Hippocampal formation (tissue), 2 donors: ENCODE measurements at places on chromosomes 3 and 15.
A peak's percentile ranks its signal among the peaks of the same experiment; 100 is the strongest.

DNA sequence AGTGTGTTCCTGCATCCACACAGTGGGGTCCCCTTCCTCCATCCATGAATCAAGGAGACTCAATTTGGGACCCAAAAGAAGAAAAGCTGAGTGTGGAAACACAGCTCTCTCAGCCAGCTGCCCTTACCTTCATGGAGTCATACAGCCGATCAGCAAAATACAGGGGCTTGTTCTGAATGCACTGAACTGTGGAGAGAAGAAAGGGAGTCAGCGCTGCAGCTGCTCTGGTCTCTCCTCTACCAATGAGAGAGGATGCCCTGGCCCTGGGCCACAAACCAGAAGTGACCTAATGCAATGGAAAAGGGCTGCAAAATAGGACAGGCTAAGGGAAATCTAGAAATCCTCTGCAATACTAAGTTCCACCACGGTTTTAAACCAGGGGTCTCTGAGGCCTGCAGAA lies 46.7 kb downstream of the ANXA2 start:
- DNase-seq: no peak

DNA sequence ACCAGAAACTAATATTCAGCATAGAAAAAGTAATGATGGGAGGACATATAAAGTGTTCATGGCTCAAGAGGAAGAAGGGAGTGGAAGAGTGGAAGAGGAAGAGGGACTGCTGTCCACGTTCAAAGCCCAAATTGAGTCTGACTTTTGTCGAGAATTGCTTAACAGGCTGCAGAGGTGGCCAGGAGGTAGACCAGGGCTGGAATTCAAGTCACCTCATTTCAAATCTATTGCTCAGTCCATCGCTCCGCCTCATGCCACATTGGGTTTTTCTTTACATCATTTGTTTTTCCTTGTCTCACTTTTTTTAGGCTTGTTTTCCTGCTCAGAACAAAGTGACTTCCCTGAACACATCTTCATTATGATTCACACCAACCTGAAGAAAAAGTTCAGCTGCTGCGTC lies 97.0 kb downstream of the RPL39L start:
- no peak for DNase-seq

DNA sequence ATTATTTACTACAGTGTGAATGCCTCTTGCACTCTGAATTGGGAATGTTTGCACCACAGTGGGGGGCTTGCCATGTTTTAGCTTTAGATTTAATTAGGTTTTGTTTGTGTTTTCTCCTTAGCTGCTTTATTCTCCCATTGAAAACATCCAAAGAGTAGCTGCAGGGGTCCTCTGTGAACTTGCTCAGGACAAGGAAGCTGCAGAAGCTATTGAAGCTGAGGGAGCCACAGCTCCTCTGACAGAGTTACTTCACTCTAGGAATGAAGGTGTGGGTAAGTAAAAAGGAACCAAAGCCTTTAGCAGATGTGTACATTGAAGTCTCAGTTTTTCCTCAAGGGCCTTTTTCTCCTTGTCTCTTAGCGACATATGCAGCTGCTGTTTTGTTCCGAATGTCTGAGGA lies 36.9 kb downstream of the CTNNB1 start:
- no peak for DNase-seq

DNA sequence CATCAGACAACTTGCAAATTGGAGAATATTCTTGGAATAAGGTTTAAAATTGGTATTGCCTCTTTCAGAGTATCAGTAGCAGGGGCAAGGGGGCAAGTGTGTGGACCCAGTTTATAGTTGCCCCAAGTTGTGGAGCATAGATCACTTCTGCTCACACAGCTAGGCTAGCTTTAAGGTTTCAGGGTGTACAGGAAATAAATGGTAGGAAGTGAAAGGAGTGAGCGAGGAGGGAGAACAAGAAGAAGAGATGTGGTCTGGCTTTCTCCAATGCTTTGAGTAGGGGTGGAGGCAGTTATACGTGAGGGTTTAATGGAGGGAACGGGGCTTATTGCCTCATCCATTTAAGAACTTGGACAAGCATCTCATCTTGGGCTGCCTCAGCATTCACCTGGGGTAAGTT lies 290.0 kb upstream of the CFAP20DC start:
- no peak for DNase-seq

DNA sequence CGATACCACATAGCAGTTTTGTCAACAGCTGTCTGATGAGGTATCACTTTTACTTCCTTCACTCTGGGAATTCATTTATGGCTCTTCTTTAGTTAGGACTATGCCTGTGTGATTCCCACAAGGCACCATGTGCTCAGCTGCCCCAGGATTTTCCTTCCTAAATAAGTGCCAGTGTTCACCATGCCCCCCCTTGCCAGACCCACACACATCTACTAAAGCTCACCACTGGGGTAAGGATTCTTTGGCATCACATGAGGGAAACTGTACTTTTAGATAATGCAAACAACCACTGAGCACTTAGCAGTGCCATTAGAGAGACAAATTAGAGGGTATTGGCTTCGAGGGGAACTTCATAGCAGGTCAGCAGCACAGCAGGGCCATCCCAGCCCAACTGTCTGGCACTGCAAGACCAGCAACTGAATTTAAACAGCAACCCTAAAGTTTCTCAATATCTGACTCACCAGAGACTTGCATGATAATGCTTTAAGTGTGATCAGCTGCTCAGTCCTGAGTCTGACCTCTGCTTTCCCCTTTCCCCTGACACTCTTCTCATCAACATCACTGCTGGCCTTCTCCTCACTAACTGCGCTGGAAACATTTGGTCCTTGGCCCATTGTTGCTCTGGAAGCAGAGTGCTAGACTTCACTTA lies 114.3 kb downstream of the STAC start:
- no peak for DNase-seq

GRCh38 chr3:194664857-194665256 lies 7.1 kb downstream of the LSG1 start:
- no peak for DNase-seq

- no peak for DNase-seq
Measured at GRCh38 chr3:171615281-171615680, 155.1 kb upstream of the TNIK start.

DNA sequence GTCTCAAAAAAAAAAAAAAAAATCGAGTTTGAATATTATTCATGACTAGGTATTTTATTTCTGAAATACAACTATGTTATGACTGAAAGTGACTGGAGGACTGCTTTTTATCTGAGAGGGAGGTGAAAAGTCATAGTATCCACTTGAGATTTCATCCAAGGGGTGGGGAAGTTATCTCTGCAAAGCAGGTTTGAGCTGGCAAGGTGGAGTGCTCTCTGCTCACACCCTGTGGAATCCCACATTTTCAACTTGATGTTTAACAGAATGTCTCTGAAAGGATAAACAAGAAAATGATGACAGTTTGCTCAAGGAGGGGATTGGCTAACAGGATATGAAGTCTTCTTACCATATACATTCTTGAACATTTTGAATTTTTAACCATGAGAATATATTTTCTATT lies 27.3 kb upstream of the SEC62 start:
- no peak for DNase-seq

- DNase-seq: no peak
Measured at GRCh38 chr3:55720614-55721013, 233.5 kb upstream of the WNT5A start.

DNA sequence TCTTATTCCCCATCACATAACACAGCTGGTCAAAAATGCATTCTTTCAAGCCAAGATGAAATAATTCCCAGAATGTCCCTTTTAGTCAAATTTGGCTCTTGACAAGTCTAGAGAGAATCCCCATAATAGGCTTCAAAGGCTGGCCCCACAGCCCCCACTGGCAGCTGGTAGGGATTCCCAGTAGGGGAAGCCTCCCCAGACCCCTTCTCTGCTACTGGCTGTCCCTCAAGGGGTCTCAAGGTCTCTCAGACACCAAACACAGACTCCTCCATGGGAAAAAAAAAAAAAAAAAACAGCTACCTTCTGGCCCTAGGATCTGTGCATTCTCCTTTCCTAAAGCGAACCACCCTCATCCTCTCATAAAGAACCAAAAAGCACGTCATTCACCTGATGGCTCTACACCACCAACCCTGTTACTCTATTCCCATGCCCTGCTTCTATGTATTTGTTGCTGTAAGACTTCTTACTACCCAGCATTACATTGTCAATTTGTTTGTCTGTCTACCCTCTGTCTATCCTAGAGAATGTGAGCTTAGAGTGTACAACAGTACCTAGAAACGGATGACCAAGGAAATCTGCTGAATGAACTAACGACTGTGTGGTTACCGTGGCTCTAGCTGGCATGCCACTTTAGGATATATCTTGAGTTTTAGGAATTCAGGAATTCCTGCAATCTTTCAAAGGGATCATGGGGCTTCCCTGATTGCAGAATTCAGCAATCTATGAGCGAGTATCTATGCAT lies 164.1 kb upstream of the NSMCE3 start:
- no peak for DNase-seq

DNA sequence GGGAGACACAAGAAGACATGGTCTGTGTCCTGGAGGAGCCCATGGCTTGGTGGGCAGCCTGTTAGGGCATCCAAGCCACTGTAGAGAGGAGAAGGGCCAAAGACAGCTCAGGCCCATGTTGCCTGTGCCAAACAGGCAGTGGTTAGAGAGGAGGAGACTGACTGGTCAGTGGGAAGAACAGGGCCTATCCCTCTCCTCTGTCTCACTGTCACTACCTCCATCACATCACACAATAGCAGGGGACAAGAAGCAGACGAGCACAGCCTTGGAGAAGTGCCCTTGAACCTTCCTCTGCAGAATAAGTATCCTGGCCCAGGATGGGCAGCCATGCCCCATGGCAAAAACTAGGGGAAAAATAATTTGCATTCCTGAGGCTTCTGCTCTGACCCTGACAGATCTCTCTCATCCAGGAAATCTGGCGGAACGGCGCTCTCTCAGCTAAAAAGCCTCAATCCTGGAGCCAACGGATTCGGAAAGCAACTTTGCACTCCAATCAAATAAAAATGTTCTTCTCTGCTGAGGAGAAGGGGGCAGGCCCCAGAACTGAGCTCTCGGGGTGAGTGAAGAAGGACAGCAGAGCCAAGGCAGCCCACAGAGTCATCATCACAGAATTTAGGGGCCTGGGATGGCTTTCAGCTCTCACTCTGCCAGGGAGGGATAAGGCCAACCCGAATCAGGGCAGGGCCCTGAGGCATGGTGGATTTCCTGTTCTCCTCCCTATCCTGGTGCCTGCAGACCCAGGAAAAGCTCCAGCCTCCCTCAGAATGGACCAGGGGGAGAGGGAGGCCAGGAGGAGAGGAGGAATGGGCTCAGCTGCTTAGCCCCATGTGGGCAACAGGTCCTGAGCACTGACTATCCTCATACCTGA lies 1.6 kb downstream of the SHF start:
- no peak for DNase-seq

DNA sequence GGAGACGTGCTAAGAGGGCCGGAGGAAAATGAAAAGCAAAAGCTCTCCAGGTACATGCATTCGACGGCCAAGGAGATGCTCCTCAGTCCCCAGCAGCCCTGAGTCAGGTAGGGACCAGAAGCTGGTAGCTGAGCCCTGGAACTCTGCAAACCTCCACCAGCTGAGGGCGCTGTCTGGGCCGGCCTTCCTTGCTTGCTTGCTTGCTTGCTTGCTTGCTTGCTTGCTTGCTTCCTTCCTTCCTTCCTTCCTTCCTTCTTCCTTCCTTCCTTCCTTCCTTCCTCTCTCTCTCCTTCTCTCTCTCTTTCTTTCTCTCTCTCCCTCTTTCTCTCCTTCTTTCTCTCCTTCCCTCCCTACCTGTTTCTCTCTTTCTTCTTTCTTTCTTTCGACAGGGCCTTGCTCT lies 94.6 kb upstream of the RASGRF1 start:
- no peak for DNase-seq

DNA sequence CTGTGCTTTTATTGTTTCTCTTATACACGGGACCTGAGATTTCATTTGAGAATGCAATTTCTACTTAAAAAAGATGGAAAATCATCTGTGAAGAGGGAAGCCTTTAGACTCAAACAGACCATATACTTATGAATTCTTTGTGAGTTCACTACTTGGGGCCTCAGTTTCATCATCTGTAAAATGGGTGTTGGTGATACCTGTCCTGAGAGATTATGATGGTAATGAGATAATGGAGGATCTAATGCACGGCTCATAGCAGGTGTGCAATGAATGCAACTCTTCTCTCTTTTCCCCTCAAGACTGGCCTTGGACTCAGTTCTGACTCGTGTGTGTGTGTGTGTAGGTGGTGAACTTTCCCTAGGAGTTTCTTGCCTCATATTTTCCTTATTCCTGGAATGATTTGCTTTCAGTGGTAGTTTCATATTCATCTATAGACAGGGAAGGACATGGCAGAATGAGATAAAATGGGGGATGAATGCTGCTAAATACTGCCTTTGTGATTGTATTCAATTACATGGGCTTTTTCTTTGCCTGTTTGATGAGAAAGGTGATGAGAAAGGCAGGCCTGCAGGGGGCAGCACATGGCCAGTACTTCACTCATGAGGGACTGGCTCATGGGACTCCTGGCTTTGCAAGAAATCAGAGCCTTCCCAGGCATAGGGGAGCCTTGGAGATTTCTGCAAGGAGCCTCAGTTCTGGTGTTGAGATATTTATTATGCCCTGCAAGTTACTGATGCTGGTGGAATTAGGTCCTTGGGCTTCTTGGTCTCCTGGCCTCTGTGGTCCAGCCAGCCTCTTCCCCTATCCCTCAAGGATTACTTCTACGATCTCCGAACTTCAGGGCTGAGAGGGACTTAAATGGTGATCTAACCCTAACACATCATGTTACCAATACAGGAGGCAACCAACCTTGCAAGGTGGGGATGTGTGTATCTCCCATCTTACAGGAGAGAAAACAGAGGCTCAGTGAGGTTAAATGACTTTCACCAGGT lies 70.7 kb downstream of the RPLP1 start:
- peak; percentile 63 for DNase-seq

DNA sequence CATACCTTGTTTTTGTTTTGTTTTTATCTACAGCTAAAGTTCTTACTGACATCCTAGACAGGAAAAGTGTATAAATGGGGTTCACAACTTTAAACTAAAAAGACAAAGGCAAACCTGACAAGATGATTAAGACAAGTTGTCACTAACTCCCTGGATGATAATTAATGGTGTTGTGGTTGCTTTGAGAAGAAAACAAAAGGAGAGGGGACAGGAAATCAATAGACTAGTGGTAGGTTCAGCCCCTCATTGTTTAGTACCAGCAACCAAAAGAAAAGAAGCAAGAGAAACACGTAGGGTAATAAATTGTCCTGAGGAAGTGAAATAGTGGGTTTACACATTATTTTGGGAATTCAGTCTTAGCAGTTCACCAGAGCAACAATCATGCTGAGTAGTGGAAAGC lies 78.8 kb downstream of the BFSP2 start:
- DNase-seq: no peak

DNA sequence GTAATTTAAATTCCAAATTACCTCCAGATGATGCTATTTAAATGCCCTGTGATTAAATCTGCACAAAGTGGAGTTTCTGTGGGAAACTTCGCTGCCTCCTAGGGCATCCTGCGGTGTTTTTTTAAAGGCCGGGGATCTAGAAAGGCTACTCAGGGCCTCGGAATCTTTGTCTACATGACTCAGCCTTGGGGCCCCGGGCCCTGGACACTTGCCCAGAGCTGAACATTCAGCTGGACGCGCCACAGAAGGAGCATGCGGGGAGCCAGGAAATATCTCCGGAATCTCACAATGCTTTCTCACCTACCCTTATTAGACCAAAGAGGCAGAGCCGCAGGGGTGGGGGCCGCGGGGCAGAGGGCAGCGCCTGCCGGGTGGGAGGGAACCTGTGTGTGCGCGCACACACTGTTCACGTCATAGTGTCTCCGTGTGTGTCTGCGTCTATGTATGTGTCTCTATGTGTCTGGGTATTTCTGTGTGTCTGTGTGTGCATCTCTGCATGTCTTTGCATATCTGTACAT lies 145.5 kb upstream of the TPM1 start:
- no peak for DNase-seq

GRCh38 chr3:30644615-30645014 lies 38.2 kb downstream of the TGFBR2 start:
- DNase-seq: no peak
